ENCODE measurements at places on chromosomes 7 and 10. TPM values are rescaled to one million over a fixed set of nuclear protein-coding genes. Genes with fewer than 3 reads are reported as not detected.

- DNase-seq = no peak
Measured at GRCh38 chr10:114655671-114656070, 2.4 kb downstream of the ABLIM1 start.

DNA sequence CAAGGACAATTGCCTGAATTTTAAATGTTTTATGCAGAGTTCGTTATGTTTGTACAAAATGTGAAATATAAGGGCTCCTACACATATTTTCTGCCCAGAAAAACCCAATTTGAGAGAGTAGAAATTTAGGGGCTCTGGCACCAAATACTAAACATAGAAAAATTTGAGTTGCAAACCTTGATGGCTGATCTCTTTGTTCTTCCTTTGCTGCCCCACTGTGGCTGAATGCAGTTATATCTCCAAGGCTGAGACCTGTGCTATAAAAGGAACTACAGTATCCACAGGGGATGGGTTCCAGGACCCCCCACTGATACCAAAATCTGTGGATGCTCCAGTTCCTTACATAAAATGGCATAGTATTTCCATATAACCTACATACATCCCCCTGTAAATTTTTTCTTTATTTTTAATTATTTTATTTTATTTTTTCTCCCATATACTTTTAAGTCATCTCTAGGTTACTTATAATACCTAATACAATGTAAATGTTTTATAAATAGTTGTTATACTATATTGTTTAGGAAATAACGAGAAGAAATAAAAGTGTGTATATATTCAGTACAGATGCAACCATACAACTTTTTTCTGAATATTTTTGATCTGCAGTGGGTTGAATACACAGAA, 22.5 kb downstream of the CFAP43 start:
- DNase-seq = peak; percentile 73

DNA sequence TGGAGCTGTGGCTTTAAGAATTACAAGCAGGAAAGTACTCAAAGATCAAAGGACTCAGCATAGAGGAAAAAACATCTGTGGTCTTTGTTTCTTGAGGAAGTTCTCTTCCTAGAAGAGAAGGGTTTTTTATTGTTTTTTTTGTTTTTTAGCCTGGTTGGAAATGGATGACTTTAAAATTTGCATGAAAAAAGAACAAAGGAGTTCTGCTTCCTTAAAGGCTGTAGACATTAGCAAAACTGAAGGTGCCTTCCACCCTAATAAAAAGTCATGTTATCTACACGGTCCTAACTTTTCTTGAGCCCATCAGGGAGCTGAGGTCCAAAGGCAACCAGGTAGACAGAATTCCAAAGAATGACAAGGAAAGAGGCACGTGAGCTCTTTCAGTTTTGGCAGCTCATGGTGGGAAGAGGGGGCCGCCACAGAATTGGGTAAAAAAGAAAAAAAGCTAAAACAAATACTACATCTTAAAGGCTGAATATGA, 356.6 kb downstream of the SH2D4B start:
- DNase-seq = no peak

- DNase-seq = no peak
Measured at GRCh38 chr7:98312201-98312600, 30.7 kb downstream of the BRI3 start.

DNA sequence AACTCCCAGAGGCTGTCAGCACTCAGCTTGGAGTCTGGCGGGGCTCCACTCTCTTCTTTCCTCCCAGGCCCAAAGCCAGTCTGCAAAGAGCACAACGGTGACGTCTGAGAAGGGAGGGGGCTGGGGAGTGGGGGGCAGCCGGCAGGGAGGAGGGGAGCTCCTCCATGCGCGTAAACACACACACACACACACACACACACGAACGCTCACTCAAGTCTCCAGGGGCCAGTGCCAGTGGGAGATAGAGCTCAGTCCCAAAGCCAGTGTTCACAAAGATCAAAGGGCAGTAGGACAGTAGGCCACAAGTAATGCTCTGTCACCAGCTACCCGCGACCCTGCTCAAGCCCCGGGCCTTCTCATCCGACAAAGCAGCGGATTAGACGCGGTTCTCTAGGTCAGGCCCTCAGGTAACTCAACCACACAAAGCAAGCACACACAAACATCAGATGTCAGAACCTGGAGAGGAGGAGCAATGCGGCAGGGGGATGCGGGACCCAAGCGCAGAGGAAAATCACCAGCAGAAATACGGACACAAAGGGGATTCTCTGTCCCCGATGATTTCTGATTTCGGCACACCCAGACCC, 19.9 kb downstream of the TCAF1 start:
- DNase-seq = no peak

DNA sequence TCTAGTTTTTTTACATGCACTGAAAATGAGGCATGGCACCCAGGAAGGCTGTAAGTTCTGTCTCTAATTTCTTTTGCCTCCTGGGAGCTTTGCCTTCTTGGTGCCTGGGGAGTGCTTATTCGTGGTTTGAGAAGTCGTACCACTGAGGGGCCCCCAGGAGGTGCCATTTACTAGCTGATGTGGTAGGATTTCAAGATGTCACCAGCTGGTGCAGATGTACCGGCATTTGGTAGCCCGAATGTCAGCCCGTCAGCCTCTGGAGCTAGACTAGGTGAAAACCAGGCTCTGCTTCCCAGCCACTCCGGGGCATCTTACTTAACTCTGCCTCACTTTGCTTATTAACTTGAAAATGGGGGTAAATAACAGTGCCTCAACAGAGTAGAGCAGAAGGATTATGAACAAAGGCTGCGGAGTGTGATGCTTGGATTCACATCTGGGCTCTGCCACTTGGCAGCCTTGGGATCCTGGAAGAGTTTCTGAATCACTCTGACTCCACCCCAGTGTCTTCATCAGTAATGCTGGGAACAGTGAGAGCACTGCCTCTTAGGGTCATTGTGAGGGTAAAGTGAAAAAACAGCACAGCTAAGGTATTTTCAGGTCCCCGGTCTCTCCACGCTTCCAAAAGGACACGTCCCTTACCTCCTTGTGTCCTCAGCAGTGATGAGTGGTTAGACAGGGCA, 31.4 kb upstream of the BTBD16 start:
- no peak for DNase-seq

GRCh38 chr10:91416339-91416855, 6.3 kb downstream of the HECTD2 start:
- DNase-seq = no peak

- DNase-seq = no peak
Measured at GRCh38 chr7:40891232-40891631, 756.4 kb downstream of the SUGCT start.

ZNF398 gene
- total RNA-seq = 8.4 TPM

SPDYE17 gene
- total RNA-seq = not detected

NPY4R2 gene
- not detected for total RNA-seq

PMPCB gene
- total RNA-seq = 74.6 TPM

MBL2 gene
- not detected for total RNA-seq

ATP6V0E2 gene
- total RNA-seq = 14.1 TPM

All from Karpas-422 (cell line).